CD4-positive, alpha-beta memory T cell (primary cell): ENCODE measurements at places on chromosomes 12 and 14.

- no peak for DNase-seq
These were observed 1.8 kb upstream of the AKT1 start for GRCh38 chr14:104797115-104798044.

GRCh38 chr14:105409364-105409763 lies 10.3 kb upstream of the MTA1 start:
- no peak for DNase-seq

DNA sequence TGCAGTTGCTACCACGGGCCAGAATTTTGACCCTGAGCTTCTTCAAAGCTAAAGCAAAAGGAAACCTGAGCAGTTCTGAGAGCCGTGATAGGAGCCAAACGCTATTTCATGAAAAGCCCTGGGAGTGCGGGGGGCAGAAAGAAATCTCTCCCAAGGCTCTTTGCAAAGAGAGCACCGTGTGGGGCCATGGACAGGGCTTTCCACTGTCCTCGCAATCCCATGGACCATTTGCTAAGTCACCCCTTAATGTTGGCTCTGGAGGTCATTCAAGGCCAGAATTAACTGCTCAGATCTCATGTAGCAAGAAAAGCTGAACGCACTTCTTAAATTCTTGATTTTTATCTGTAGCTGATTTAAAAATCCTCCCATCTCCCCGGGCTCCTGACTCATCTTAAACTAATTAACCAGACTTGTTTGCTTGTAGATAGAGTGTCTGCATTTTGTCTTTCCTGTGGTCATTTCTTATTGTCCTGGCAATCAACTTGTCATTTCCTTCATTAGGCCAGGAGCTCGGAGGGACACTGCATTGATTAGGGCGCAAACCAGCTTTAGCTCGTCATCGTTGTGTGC lies 24.8 kb downstream of the CLSTN3 start:
- DNase-seq = no peak

- DNase-seq = no peak
These were observed 411 bp downstream of the TTLL5 start for GRCh38 chr14:75661499-75661814.

- no peak for DNase-seq
These were observed 10.1 kb downstream of the PCNX4 start for GRCh38 chr14:60101786-60102185.

GRCh38 chr12:64387197-64387816 lies 3.3 kb downstream of the C12orf56 start:
- DNase-seq = no peak

GRCh38 chr12:98149270-98149669 lies 366.1 kb upstream of the TMPO start:
- DNase-seq = no peak

DNA sequence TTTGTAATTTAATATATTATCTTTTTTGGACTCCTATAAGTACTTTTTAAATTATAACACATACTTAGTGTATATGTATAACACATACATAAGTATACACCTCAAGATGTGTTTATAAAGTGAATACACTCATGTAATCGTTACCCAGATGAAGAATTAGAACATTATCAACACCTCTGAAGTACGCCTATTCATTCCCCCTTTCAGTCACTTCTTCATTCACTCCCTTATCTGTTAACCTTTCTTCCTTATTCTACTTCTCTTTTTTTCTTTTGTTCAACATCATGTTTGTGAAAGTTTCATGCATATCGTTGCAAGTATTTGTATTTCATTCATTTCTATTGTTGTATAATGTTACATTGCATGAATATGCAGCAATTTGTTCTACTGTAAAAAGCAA lies 98.5 kb downstream of the ARID2 start:
- DNase-seq = no peak
